HTR-8/SVneo (cell line): ENCODE measurements at places on chromosomes 6 and 20.
A peak's percentile ranks its signal among the peaks of the same experiment; 100 is the strongest.

DNA sequence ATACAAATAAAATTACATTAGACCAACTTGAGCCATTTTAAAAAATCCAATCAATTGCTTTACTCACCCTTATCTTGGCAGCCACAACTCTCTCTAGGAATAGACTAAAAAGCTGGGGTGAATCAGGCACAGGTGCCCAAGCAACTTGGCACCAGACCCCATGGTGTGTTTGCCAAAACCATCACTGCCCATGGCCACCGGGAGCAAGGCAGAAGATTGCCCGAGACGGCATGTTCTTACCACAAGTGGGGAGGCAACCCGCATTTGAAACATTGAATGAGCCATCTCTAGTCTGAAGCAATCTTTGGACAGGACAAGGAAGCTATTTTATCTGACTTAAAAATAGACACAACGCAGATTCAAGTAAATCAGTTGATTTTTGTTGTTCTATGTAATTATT lies 69.0 kb downstream of the SMLR1 start:
- no peak for DNase-seq

DNA sequence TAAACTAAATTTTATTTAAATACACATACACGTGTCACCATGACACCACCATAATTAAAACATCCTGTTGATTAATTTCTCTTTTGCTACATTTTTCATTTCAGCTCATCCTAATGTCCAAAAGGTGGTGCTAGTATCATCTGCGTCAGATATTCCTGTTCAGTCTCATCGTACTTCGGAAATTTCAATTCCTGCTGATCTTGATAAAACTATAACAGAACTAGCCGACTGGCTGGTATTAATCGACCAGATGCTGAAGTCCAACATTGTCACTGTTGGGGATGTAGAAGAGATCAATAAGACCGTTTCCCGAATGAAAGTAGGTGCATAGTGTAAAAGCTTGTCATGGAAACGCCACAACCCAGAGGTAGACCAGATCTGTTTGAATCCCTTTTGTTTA lies 263.4 kb downstream of the UTRN start:
- no peak for DNase-seq

DNA sequence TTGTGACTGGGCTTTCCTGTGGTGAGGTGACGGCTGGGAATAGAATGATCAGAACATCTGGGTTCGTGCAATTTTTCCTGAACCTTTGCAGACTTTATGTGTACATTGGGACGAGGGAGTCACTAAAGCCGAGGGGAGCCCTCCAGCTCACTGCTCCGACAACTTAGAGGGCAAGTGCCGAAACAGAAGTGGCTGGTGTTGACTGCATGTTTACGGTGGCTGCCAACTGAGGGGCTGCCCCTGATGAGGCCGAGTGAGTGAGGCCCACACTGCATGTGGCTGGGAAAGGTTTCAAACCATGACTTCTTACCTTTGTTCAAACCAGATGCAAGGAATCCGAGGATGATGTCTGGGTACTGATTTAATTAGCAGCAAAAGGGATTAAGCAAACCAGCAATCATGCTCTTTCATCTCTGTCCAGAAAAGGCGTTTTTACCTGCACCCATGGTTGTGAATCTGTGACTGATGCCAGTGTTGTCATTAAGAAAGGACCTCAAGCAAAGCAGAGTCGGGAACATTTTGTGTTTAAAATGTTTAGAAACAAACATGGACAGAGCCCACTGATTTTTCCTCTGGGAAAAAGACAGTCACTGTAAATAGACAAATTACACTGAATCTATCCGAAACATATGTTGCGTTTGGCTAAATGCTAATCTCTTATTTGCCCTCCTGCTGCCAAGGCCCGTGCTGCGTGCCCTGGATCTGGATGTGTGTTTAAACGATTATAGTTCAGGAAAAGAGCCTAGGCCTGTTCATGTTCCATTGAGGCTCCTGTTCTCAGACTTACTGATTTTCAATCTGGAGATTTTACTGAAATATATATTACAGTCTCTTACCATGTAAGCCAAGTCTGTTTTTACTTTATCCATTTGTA lies 105.1 kb downstream of the UST start:
- no peak for DNase-seq

DNA sequence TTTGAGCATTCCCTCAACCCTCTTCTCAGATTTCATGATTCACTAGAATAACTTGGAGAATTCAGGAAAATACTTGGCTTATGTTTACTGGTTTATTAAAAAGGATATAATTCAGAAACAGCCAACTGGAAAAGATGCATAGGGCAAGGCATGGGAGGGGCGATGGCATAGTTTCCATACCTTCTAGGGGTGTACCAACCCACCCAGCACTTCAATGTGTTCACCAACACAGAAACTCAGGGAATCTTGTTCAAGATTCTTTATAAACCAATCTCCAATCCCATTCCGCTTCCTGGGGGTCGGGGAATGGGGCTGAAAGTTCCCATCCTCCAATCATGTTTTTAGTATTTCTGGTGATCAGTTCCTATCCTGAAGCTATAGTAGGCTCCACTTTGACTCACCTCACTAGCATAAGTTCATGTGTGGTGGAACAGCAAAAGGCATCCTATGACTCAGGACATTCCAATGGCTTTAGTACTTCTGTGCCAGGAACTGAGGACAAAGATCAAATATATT lies 164.4 kb downstream of the SIM1 start:
- peak; percentile 68 for DNase-seq

GRCh38 chr6:1263039-1263849 lies 48.7 kb upstream of the FOXQ1 start:
- DNase-seq, result no peak
